T follicular helper cell (primary cell): ENCODE measurements at places on chromosomes 1 and 21.

GRCh38 chr1:50605186-50605875, 182.1 kb upstream of the DMRTA2 start:
- no peak for DNase-seq

DNA sequence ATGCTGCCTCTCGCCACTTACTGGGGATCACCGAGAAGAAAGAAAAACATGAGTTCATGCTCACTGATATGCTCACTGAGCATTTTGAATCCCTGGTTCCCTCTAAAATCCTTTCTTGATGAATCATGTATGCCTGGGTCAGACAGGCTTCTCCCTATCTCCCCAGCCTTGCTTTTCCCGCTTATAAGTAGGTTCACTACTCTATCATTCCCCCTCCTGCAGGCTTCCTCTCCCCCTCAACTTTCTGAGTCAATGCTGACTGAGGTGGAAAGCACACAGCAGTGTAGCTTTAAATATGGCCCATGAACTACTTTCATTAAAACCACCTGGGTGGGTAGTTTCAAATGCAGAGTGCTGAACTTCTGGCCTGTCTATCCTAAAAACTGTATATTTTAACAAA, 41.7 kb downstream of the FMO4 start:
- DNase-seq, result no peak

- no peak for DNase-seq
These were observed 16.8 kb upstream of the FMN2 start for GRCh38 chr1:240074908-240075307.

DNA sequence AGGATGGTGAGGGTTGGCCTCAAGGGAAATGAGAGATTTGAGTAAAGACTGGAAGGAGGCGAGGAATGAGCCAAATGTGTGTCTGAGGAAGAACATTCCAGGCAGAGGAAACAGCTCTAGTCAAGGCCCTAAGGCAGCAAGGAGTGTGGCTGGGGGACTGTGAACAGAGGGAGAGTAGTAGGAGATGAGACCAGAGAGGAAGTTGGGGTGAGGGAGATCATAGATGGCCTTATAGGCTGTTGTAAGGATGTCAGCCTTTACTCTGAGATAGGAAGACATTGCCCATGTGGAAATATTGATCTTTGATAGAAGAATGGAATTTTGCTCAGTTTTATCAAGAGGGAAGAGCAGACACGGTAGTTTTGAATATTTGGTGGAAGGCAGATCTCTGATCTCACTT, 55.2 kb upstream of the ARTN start:
- DNase-seq, result no peak

DNA sequence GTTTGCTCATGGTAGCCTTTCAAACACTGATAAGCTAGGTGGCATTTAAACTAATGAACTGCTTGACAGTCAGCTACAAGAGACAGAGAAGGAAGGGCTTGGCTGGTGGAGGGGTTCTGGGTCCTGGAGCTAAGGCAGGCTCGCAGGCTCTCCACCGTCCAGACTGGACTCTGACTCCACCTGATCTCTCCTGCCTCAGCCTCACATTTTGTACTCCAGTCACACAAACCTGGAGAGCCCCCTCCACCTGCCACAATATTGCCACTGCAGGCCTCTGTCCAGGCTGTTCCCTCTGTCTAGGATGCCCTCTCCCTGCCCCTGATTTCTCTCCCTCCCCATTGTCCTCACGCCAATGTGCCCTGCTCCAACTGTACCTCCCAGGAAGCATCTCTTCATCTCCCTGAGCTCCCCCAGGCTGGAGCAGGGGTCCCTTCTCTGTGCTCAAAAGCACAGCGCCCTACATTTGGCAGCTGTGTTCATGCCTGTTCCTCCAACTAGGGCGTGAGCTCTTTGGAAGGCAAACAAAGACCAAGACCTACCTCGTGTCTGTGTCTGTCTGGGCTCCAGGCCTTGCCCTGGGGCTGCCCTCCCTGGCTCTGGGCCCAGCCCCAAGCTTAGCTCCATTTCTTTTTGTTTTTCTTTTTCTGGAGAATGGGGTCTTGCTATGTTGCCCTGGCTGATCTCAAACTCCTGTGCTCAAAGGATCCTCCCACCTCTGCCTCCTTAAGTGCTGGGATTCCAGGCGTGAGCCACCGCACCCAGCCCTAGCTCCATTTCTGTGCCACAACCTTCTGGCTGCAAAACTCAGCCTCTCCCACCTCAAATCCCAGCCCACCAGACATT, 2.9 kb downstream of the TIE1 start:
- no peak for DNase-seq

DNA sequence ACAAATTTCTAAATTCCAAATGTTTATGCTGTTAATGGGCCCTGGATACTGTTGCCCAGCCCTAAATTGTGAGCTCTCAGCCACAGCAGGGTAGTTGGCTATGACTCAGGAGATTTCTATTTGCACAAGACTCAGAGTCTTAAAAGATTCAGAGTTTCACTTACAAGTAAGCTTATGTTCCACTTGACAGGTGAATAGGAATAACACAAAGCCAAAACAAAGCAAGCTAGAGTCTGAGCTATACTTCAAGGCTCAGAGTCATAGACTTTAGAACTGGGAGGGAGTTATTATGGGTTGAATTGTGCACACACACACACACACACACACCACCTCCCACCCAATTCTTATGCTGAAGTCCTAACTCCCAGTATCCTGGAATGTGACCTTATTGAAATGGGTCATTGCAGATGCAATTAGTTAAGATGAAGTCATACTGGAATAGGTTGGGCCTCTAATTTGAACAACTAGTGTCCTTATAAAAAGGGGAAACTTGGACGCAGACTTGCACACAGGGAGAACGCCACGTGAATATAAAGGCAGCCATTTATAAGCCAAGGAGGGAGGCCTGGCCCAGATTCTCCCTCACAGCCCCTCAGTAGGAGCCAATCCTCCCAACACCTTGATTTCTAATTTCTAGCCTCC, 30.2 kb downstream of the PRDX6 start:
- no peak for DNase-seq

GRCh38 chr1:214570442-214570841, 19.0 kb upstream of the PTPN14 start:
- DNase-seq, result no peak

- DNase-seq, result no peak
These were observed 21.9 kb downstream of the ERG start for GRCh38 chr21:38476385-38476784.

DNA sequence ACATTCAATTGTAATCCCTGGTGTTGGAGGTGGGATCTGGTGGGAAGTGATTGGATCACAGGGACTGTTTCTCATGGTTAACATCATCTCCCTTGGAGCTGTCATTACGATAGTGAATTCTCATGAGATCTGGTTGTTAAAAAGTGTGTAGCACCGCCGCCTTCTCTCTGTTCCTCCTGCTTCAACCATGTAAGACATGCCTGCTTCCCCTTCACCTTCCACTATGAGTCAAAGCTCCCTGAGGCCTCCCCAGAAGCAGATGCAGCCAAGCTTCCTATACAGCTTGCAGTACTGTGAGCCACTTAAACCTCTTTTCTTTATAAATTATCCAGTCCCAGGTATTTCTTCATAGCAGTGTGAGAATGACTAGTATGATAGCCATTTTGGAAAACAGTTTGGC, 30.1 kb upstream of the TRIM62 start:
- DNase-seq, result no peak

- no peak for DNase-seq
These were observed 90.7 kb upstream of the GFI1 start for GRCh38 chr1:92577261-92577895.

GRCh38 chr21:15932726-15933125, 202.9 kb downstream of the USP25 start:
- no peak for DNase-seq
